ENCODE measurements at places on chromosomes 5 and 9.

DNA sequence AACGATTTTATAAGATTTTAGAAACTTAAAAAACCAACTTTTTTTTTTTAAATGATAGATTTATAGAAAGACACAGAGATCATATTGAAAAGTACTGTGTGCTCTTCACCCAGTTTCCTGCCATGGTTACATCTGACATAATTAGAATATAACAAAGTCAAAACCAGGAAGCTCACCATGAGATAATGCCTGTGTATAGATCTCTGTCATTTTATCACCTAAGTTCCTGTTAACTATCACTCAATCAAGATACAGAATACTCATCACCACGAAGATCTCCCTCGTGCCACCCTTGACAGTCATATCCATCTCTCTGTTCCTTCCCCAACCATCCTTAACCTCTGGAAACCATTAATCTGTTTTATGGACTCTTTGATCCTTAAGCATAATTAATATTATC lies 39.1 kb downstream of the POC5 start:
- DNase-seq = peak; percentile 32

DNA sequence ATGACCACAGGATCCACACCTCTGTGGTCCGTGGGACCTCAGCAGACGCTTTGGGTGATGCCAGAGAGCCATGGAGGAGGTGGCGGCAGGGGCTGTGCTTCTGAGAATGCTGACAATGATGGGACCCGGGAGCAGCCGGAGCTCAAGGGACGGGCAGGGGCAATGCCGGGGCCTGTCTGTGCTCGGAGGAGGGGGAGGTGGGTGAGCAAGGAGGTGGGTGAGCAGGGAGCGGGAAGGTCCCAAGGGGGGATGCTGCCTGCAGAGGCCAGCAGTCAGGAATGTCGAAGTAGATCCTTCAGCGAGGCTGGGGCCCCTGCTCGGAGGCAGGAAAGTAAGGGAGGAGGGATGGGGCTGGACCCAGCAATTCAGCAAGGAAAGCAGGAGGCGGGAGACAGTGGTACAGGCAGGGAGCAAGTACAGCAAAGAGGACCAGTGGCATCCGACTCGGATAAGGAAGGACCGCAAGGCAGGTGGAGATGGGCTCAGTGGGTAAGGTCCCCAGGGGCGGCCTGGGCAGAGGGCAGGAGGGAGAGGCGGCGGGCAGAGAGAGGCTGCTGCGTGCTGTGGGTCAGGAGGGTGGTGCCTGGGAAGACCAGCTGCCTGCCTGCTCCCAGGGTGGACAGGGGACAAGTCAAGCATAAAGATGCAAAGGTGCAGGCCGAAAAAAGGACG lies 49.0 kb downstream of the ADAMTS2 start:
- no peak for DNase-seq

DNA sequence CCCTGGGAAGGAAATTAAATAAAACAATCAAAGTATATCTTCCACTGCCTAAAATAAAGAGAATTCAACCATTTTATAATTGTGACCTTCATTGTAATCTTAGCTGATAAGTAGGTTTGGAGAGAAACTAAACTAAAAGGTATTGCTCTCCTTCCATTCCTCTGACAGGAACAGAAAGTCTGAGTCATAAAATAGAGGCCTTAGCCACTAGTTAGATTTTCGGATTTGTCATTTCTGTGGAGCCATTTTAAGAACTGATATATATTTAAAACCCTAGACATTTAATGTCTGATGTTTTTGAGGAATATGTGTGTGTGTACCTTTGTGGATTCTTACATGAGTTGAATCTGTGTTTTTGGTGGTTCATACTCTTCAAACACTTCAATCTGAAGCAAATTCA lies 11.8 kb upstream of the TMC1 start:
- no peak for DNase-seq

GRCh38 chr5:28226407-28226806 lies 1188.0 kb upstream of the CDH9 start:
- DNase-seq = no peak

- no peak for DNase-seq
Measured at GRCh38 chr5:122462486-122462885, 150.4 kb downstream of the SNCAIP start.

DNA sequence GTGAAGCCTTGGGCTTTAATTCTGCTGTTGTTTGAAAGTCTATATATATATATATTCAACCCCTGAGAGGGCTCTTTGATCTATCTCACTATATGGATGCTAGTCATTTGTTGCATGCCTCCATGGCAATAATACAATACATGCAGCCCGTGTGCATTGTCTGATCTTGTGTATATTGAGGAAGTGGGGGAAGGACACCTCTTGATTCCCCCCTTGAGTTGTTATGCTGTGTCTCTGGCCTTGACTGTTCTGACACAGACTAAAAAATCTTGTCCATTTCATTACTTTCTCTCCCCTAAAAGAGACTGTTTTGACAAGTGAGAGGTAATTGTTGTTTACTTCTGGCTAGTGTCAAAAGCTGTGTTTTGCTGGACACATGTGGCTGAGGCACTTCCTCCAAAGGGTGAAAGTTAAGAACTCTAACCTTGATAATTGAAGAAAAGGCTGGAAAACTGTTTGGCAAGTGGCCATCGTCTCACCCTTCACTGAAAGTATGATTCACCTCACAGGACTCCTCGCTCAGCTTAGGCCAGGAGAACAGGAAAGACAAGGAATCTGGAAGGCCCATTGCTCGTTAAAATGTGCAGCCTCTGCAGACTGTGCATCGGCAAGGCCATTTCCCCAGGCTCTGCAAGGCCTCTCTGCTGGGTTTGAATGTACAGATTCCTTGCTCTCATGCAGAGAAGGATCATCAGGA lies 304.0 kb downstream of the PRELID2 start:
- DNase-seq = no peak
